AG04450 (cell line): ENCODE measurements at places on chromosomes 16 and 17.

- no peak for DNase-seq
Observed at GRCh38 chr17:33901085-33901484, 354.0 kb upstream of the CCL2 start.

DNA sequence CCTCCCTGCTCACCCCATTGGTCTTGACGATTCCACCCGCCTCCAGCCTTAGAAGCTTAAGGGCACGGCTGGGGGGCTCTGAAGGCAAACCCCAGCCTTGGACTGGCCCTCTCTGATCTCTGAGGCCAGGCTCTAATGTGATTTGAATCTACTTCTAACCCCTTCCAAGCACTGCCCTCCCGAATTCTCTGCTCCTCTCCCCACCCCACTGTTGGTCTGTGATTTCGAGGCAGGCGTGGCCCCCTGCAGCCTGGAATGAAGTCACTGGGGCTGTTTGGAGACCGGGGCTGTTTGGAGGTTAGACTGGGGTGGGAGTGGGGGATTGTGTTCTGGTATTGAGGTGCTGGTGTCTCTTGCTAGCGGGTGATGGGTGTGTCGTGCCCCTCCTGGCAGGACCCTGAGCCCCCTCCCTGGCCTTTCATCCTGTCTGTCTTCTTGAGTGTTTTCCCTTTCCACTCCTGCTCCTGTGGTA, 2.2 kb downstream of the GRB7 start:
- no peak for DNase-seq

DNA sequence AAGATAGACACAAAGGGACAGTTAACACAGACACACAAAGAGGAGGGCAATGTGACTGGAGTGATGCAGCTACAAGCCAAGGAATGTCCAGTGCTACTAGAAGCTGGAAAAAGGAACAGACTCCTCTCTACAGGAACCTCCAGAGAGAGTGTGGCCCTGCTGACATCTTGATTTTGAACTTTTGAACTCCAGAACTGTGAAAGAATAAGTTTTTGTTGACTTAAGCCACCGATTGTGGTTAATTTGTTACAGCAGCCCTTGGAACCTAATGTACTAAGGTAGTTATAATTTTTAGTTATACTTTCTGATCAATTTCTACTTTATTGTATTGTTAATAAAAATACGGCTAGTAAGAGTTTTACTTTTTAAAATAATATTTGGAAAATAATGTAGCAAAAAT, 129.1 kb downstream of the MYO1D start:
- DNase-seq, result no peak

GRCh38 chr16:1530349-1530882, 3.0 kb upstream of the TMEM204 start:
- no peak for DNase-seq

- DNase-seq, result peak; percentile 94
Observed at GRCh38 chr17:48555258-48556228, 10.6 kb upstream of the HOXB2 start.

DNA sequence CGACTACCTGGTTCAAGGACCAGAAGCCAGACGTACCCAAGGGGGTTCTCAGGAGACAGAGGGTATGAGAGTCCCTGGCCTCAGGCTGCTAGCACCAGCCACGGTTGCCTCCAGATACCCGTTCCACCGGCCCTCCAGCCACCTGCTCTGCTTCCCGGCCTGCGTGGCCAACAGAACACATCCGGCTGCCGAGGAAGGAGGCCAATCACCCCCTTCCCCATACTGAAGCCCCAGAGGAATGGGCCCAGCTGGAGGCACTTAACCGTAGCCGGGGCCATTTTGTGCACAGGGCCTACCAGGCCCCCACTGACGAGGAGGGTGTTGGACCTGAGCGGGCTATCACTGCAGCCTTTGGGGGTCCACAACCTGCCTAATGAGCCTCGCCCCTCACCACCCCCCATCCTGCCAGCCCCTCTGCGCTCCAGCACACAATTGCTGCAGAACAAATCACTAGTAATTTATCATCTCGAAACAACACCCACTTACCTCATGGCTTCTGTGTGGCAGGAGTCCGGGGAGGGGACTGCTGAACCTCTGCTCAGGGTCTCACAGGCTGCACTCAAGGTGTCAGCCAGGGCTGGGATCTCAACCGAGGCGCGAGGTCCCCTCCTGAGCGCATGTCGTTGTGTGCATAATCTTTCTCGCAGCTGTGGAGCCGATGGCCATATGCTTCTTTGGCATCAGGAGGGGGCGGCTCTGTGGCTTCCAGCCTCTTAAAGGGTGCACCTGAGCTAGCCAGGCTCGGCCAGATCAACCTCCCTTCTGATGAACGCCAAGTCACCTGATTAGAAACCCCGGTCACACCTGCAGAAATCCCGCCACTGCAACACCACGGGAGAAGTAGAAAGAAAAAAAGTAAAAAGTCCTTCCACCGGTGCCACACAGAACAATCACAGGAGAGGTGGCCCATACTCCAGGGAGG, 10.1 kb upstream of the KREMEN2 start:
- no peak for DNase-seq

DNA sequence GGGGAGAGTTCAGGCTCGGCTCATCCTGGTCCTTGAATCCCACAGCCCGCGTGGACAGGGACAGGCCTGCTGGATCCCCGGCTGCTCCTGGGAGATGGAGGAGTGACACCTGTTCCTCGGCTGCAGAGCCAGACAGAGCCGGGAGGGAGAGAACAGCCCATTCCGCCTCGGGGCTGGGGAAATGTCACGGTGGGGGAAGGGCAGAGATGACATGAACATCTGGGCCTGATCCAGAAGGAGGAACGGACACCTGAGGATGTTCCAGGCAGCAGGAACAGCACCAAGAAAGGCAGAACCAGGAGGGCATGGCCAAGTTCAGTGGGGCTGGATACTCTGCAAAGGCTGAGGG, 2.1 kb downstream of the ZNF764 start:
- DNase-seq, result no peak

DNA sequence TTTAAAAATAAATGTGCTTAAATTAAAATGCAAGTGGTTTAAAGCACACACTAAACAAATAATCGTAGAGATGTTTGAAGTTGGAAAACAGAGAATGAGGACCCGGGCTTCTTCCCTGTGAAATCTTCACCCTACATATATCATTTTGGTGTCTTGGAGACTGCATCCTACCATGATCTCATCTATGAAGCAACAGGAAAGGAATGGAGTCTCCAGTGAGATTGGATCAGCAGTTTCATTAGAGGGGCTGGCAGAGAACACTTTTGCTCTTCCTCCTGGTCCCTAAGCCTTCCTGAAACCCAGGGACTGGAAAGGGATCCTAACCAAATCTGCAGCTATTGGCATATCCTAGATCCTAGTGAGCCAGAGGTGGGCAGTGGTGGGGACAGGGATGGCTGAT, 85.0 kb downstream of the GRIN2A start:
- DNase-seq, result no peak

DNA sequence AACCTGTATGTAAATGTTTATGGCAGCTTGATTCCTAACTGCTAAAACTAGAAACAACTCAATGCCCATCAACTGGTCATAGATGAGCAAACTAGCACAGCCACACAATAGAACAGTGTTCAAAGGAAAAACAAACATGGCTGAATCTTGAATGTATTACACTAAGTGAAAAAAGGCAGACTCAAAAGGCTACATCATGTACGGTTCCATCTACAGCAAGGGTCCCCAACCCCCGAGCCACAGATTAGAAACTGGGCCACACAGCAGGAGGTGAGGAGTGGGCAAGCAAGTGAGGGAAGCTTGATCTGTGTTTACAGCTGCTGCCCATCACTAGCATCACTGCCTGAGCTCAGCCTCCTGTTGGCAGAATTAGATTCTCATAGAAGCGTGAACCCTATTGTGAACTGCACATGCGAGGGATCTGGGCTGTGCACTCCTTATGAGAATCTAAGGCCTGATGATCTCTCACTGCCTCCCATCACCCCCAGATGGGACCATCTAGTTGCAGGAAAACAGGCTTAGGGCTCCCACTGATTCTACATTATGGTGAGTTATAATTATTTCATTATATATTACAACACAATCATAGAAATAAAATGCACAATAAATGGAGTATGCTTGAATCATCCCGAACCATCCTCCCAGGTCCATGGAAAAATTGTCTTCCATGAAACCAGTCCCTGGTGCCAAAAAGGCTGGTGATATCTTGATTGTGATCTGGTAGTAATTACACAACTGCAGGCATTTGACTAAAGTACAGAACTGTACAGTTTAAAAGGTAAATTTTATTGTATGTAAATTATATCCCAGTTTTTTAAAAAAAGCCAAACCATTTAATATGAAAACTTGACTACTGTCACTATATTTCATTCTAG, 7.7 kb downstream of the CEP20 start:
- no peak for DNase-seq

DNA sequence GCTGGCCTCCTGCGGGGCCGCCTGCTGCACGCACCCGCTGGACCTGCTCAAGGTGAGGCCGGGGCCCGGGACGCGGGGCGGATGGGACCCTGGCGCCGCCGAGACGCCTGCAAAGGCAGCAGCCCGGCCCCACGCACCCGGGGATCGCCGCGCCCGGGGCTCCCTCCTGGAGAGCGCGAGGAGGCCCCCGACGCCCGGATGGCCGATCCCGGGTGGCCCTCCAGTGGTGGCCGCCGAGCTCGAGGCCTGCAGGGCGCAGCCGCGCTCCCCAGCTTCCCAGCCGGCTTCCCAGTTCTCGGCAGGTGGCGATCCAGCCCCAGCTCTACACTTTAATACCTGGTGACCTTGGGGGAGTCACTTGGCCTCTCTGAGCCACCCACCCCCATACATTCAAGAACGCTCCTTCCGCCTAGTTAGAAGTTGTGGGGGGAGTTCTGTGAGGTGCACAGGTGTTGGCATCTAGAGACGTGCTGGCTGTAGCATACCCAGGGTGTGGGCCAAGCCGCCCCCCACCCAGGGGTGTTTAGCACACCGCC, 452 bp downstream of the SLC25A10 start:
- no peak for DNase-seq

- DNase-seq, result no peak
Observed at GRCh38 chr16:19126300-19126699, 12.5 kb downstream of the ITPRIPL2 start.

DNA sequence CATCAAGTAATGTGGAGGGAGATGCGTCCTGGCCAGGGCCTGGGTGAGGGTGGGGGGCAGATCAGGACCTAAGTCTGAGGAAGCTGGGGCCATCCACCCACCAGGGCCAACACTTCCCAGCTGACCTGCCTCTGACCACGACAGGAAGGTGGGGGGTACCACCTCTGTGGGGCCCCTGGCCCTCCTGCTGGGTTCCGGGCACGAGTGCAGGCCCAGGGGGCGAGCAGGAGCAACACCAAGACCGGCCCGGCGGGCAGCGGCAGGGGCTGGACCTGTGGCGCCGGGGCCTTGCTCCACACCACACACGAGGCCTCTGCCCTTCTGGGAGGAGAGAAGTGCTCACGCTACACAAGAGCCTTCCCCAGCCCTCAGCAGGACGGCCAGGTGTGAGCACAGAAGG, 13.3 kb downstream of the PDIA2 start:
- no peak for DNase-seq

DNA sequence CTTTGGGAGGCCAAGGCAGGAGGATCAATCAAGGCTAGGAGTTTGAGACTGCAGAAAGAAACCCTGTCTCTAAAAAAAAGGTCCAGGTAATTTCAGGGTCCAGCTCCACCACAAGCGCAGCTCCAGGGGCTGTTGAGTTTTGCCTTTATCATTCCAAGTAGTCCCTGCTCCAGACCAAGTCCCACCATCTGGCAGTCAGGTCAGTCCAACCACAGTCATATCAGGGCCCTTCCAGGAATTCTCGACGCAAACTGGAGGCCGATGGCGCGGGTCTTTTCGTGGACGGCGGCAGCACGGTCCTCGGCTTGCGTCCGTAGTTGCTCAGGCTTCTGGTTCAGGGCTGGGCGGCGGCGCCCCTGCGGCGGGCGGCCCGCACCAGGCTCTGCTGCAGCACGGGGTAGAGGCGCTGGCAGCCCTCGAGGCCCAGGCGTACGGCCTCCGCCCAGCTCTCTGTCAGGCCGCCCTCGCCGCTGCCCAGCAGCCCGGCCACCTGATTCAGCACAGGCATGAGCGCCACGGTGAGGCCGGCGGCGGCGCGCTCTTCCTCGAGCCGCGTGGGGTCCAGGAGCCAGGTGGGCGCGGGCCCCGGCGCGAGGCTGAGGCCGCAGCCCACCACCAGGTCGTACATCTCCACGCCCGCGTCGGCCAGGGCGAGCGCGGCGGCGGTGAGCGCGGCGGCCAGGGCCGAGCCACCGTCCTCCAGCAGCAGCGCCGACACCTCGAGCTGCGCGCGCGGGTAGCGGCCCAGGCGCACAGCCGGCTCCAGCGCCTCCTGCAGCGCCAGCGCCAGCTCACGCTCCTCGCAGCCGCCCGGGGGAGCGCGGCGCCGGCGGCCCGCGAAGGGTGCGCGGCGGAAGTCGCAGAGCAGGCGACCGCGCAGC, 752 bp downstream of the EXOSC6 start:
- no peak for DNase-seq

GRCh38 chr16:4218202-4218601, 23.7 kb downstream of the SRL start:
- no peak for DNase-seq

DNA sequence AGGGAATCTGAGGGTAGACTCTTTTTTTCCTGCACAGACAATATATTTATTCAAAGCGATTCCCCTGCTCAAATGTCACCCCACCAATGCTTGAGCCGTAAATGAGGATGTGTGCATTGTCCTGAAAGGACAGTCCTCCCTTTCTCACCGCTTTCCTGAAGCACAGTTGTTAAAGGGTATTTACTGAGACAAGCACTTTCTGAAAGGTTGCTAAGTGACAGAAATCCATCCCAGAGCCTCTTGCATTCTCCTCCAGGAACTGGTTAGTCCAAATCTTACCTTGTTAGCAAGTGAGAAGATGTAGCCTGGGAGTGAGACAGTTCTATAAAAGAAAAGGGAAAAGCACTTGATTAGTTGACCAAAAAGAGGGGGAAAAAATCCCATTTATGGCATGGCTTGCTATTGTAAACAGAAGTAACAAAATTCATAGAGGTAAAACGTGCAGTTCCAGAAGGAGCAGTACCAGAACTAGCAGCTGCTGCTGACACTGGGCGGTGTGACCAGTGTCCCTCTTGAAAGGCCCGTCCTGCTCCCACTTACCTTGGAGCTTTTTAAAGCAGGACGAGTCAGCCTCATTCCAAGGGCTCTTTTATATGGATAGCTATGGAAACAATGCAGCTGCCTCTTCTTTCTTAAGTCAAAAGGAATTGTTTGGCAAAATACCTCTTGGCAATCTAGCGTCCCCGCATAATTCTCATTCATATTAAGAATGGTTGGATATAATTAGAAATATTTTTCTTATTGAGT, at the start of gene MYH2:
MYH2 (minus strand) TSS at position 563 of the 747 bp plus-strand sequence. CDS start 1,738 bp downstream, outside the sequence.
- no peak for DNase-seq

- no peak for DNase-seq
Observed at GRCh38 chr17:57221366-57222350, 34.7 kb upstream of the MSI2 start.

DNA sequence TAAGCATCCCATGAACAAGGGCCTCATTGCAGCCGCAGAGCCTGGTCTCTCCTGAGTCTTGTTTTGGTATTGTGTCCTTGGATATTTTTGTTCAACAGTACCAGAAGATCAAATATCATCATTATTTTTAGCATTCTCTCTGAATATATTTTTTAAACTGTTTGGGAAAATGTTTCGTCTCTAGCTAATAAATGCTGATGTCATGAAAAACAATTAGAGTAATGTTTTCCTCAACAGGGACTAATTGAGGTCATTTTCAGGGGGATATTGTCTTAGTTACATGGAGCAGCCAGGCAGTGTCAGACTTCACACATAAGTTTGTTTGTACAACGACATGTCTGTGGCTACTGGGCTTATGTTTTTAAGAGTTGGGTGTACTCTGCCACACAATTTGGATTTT, 805.3 kb upstream of the SOX9 start:
- DNase-seq, result no peak
